T-helper 17 cell (primary cell): ENCODE measurements at places on chromosomes 3 and 15.

GRCh38 chr15:53758412-53758811 lies 1.1 kb downstream of the WDR72 start:
- DNase-seq, result no peak

GRCh38 chr15:79172032-79172481 lies 81.5 kb upstream of the RASGRF1 start:
- no peak for DNase-seq

GRCh38 chr15:90154861-90155626 lies 46.1 kb upstream of the SEMA4B start:
- no peak for DNase-seq

DNA sequence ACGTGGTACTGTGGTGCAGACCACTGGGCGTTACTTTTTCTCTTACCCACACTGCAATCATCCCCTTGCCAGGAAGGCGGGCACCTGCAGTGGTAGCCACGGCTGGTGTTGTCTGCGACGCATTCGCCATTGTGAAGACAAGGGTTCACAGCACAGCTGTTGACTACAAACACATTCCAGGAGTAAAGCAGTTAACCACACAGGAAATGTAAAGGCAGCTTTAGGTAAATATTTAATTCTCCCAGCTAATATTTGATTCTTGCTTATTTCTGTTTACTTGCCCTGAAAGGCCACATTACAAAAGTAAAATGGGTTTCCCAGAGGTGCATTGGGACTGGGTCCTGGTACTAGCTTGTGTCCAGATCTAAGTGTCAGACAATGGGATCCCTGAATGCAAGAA lies 45.4 kb downstream of the HEG1 start:
- no peak for DNase-seq

DNA sequence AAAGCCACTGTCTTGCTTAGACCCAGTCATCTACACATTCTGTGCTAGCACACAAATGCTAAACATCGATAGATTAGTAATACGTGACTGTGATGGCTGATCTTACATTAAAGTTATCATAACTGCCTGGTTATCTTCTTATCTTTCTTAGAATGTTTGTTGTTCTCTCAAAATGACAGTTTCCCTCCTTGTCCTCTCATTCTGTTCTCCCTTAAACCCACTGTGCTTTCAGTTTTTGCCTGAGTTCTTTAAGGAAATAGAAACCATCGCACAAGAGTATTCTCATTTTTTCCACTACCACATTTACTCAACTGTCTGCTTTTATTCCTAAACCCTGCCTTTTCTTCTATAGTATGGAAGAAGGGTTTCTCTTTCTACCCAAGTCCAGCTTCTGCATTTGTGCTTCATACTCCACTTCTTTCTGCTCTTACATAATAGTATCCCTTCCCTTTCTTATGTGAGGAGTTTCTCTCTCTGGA lies 17.1 kb downstream of the STX19 start:
- no peak for DNase-seq

DNA sequence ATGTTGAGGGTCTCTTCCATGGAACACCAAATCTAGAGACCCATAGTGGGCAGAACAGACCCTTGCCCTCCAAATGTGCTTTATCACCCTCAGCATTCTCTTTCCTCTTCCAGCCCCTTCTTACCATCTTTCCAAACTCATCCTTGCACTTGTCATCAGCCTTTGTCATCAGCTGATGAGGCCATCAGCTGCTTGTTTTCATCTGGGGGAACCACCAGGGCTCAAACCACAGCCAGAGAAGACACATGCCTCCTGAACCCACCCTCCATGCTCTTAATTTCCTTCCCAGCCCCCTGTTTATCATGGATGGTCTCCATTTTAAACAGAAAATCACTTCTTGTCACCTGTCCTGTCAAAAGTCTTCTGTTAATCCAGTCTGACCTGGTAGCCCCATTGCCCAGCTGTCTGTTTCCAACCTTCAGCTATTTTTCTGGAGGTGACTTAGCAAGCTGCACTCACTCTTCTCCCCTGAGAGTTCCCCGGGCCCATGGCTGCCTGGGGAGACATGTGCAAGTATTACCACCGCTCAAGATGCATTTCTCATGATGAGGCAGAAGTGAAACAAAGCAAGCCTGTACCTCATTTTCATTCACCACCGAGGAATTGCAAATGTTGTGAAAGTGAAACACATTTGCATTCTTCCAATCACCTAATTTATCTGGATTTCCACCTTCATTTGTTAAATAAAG lies 14.7 kb upstream of the SYNM start:
- no peak for DNase-seq

DNA sequence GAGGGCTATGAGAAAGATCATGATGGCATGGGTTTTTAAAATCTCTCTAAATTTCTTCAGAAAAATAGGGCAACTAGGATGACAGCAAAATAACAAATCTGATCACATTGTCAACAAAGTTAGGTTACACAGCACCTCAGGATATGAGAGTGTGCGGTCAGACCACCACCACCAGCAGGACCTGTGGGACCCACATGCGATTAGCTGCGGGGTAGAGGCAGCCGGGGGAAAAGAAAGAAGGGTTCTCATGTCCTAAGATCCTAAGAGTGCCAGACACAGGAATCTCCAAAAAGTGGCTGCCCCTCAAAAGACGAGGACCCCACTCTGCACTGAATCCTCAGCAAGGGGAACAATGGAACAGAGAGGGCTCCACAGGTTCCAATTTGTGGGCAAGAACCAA lies 15.6 kb downstream of the CHRNA3 start:
- no peak for DNase-seq

DNA sequence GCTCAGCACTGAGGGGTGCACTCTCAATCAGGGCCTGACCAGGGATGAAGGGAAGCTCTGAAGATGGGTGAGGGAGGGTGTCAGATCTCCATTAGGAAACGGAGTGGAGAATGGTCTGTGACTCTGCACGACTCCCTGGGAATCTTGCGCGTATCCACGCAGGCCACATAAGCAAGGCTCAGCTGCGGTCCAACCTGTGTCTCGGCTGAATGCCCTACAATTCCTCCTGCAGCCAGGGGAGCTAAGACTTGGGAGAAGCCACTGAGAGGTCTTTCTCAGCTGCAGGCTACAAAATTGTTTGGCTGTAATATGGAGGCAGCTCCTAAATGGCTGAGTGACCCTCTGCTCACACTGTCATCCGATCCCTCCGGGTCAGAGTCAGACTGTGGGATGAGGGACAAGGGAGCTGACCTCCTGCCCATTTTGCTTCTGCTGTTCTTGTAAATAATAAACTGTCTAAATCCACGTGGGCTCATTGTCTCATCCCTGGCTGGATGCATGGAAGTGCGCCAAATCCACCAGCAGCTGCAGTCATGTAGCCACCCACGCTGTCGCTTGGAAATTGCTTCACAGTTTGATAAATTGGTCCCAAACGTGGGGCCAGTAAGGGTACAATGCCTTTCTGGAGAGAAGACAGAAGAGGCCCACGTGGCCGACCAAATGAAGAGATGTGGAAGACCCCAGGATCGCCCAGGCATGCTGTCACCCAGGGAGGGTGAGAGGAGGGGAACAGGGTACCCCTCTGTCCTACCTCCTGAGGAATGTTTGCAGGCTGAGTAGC lies 30.5 kb downstream of the ALS2CL start:
- no peak for DNase-seq

DNA sequence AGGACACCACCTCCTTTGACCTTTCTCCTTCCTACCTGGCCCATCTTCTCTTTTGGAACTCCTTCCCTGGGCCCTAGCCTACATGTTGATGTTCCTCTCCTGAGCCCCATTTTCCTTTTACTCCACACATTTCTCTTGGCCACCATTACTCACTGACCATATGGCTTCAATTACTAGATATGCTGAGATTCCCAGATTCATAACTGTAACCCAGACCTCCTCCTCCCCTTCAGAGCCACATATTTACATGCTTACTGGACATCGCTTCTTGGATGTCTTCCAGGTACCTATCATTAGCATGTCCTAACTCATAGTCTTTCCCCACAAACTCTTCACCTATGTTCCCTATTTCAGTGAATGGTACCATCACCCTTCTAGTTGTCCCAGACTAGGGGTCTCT lies 24.4 kb upstream of the TRIM59 start:
- DNase-seq, result no peak

DNA sequence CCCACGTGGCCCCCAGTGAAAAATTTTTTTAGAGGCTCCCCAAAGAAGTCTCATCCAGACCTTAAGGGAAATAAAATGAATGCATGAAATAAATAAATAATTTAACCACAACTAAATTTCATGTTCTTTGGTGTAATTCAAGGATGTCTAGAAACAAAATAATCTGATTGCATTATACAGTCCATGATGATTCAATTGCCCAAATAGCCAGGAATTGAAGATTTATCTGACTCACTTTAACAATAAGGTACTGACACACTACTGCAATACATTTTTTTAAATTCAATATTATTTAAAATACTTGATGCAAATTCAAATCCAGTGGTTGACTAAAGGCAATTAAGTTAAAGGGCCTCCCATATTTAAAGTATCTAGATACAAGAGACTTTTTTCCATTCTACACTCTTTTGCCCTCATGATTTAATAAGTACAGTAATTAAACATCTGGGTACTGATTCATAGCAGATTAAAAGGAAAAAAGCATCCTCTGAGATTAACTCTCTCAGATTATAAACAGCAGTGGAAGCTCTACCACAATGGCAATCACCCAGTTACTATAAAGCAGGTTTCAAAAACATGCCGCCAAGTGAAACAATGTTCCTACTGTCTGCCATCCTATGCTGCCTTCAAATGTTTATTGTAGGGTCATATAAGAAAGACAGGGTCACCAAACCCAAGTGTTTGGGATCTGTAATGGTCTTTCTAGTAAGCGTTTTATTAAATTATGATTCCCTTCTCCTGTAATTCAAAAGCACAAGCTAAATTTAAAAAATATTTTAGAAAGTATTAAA lies 9.9 kb downstream of the UQCC5 start:
- no peak for DNase-seq

- no peak for DNase-seq
Measured at GRCh38 chr3:143329567-143330211, 210.1 kb downstream of the CHST2 start.

DNA sequence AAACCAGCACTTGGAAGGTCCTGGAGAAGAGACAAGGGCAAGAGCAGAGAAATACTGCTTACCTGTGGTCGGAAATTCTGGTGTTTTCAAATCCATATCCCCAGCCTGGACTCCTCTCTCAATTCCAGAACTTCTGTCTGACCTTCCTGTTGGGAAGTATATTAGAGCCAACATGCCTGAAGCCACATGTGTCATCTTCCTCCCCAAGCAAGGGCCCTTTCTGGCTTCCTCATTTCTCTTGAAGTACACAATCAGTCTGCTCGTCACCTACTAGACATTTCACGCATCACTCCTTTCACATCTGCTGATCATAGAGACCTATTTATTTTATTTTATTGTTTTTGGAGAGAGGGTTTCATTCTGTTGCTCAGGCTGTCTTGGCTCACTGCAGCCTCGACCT lies 8.4 kb downstream of the PARP14 start:
- DNase-seq, result no peak
